ENCODE measurements at places on chromosomes 16 and 17.

DNA sequence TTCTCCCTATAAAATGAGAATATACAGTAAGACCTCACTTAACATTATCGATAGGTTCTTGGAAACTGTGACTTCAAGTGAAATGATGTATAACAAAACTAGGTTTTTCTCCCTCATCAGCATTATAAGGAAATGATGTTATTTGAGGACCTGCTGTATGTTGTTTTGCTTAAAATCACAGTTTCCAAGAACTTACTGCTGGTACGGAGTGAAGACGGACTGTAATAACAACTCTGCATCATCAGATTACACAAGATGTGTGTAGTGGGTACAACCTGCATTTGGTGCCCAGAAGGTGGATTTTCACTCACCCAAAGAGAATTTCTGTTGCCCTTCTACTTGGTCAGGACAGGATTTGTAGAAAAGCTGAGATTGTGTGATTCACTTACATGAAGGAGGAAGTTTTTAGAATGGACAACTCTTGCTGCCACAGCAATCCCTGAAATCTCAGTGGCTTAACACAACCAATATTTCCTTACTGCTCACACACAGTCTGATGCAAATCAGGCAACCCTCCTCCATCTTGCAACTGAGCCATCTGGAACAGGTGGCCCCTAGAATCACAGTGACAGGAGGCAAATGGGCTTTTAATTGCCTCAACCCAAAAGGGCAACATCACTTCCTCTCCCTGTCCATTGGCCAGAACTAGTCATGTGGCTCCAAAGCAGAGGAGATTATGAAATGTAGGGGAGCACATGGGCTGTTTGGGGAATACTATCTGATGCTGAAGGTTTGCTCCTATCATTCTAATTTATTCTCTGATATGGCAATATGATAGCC, 67.6 kb upstream of the CACNG5 start:
- DNase-seq: no peak

- DNase-seq: no peak
Observed at GRCh38 chr17:17808706-17809432, 27.9 kb downstream of the SREBF1 start.

- no peak for DNase-seq
Observed at GRCh38 chr17:61862105-61862574, 1.2 kb downstream of the BRIP1 start.

DNA sequence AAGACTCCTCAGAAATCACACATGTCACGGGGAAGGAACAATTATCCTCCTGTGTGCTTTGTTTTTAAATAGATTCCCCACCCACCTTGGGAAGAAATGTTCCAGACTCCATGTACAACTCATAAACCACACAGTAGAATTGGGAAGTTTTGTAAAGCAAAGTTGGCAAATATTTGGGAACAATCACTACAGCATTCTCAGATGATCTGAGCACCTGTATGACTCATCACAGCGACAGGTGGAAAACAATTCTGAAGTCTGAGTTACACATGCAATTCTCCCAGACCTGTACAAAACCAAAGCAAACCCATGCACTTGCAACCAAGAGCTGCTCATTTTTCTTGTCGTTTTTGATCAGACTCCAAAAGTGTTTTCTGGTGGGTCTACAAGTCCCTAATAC, 14.4 kb upstream of the MYLK3 start:
- no peak for DNase-seq

- DNase-seq: peak; percentile 67
Observed at GRCh38 chr17:78351449-78352006, 8.3 kb downstream of the SOCS3 start.

DNA sequence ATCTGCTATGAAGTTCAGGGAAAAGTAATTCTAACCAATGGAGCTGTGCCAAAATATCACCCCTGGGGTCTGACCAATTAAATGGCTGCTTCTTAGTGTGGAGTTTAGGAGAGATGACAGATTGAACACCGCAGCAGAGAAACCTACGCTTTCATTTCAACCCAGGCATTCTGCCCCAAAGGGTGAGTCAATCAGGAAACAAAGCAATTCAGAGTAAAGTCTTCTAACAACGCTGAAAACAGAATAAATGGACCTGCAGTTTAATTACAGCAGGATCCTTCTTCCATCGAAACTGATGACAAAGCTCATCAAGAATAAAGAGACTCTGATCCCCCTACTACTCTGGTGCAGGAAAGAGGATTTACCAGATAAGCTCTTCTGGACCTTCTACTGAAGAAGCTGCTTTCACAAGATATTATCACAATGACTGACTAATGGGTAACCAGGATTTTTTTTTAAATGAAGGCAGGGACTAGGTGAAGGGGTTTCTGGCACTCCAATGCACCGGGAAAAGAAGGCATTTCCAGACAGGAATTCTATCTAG, 16.7 kb downstream of the RFFL start:
- no peak for DNase-seq

DNA sequence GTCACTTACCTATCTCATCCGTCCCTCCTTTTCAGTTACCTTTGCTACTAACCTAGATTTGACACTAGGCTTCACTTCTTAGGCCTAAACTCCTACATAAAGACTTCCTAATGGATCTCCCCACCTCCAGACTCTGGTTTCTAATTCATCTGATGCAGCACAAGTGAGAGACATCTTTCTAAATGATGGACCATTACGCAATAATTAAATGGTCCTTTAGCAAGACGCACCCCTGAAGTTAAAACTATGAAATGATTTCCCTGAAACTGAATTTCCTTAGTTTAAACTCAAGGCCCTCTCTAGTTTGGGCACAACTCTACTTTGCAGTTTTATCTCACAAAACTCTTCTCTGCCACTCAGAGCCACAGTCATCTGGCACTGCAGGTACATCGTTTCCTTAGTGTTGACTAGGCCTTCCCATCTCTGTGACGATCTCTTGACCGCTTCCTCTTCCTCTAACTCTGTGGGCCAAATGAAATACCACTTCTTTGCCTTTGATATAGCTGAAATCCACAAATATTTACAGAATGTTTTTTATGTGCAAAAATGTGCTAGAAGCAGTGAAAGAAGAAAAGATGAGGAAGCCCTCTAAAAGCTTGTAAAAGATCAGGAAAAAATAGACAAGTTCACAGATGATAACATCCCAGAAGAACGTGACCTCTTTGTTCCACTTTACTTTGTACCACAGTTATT, 3.3 kb downstream of the SYNRG start:
- no peak for DNase-seq

DNA sequence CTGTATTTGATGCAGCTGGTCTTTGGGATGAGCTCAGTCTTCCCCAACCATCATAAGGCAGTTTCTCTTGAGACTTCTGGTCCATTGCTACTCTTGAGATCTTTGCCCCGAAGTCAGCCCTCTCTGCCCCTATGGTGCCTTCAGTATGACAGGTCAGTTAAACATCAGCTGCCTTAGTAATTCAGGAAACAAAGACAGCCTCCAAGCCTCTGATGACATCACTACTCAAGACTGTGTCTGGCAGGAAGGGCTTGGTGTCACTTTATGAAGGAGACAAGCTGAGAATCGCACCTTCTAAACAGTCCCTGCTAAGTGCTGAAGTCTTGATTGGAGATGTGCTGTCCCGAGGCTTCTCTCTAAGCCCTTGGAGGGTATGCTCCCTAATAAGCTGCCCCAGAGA, 104.9 kb upstream of the TBX2 start:
- no peak for DNase-seq

GRCh38 chr16:15830832-15831451, 25.9 kb downstream of the MYH11 start:
- no peak for DNase-seq

GRCh38 chr17:68641276-68642117, 40.3 kb upstream of the FAM20A start:
- DNase-seq: no peak

DNA sequence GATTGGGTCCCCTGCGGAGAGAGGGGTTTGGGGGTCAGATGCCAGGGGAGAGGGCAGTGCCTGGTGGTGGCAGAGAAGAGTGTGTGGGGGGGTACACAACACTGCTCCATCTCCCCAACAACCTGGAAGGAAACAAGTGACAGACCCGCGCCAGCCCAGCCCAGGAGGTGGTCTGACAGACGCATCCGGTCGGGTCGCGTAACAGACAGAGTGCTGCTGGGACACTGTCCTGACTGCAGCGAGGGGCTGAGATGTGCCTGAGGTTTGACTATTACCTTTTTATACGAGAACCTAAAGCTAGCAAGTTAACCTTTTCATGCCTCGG, 16.2 kb downstream of the UNC13D start:
- no peak for DNase-seq

DNA sequence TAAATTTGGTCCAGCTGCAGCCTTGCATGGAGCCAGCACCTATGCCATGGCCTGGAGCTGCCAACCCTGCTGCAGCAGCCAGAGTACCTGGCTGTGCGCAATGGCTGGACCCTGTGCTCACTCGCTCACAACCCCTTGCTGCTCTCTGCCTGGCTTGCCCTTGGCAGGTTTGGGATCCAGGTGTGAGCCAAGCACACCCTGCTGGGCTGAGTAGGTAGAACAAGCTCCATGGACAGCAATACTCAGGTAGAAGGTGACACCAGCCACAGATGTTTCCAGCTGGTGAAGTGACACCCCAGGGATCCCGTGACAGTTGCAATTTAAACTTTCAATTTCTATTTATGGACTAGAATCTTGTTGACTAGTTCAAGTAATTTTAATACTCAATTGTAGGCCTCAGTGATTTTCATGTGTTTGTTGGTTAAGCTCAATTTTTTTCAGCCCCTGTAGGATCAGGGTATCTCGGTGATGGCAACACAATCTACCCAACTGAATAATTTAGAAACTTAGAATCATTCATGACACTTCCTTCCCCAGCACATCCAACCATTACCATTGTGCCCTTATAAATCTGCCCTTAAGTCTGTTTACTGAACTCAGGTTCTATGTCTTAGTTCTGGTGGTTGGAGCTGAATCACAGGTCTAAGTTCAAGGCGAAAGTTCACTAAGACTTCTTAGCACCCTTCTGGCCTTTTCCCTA, 480.0 kb downstream of the PMP22 start:
- no peak for DNase-seq

- no peak for DNase-seq
Observed at GRCh38 chr16:12310286-12310685, 333.8 kb downstream of the SNX29 start.

DNA sequence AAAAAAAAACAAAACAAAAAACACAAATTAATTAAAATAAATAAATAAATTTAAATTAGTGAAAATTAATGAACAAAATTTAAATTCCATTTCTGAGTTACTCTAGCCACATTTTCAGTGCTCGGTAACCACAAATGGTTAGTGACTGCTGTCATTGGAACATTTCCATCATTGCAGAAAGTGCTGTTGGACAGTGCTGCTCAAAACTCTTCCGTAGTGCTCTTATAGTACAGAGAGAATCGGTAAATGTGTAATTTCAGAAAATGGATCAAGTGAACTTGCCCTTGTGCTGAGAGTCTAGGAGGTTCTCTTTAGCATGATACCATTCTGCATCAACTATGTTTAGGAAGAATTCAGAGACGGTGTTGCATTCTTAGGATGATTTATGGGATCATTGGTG, 23.7 kb downstream of the ZNRF1 start:
- no peak for DNase-seq

DNA sequence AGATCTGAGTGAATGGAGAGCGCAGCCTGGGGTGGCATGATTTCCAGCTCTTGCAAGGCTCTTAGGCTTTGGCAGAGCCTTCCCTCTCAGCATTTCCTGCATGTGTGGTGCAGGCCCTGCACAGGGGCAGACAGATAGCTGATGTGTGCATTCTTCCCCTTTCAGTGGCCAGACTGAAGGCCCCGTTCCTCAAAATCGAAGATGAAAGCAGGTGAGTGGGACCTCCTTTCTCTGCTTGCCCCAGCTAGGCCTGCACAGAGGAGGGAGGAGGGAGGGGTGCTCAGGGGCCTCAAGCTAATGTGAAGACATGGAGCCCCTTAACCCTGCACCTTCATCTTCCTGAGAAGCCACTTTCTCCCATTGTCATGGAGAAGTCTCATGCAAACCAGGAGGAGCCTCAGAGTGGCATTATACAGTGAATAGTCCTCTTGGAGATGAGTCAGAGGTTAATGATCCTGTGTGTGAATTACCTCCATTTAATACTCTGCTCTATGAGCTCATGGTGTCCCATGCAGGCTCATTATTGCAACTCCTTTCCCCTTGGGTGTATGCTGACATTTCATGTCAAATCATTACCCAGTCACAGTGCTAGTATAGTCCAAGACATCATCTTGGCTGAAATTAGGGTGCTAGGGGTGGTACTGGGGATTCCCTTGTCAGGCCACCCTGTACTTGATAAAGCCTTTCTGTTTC, 20.4 kb upstream of the ADAM11 start:
- DNase-seq: no peak

- peak; percentile 65 for DNase-seq
Observed at GRCh38 chr17:80263253-80264204, 2.9 kb downstream of the RNF213 start.

DNA sequence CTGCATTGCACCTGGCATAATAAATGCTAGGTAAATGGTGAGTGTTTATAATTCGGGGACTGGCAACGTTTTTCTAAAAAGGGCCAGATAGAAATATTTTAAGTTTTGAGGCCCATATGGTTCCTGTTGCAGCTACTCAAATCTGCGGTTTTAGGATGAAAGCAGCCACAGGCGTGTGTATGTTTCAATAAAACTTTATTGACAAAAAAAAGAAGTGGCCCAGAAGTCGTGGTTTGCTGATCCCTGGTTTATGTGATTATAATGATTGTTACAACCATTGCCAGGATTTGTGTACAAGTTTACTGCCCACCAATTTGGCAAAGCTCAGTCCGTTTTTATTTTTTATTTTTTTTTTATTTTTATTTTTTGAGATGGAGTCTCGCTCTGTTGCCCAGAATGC, 536.1 kb downstream of the XYLT1 start:
- DNase-seq: no peak

DNA sequence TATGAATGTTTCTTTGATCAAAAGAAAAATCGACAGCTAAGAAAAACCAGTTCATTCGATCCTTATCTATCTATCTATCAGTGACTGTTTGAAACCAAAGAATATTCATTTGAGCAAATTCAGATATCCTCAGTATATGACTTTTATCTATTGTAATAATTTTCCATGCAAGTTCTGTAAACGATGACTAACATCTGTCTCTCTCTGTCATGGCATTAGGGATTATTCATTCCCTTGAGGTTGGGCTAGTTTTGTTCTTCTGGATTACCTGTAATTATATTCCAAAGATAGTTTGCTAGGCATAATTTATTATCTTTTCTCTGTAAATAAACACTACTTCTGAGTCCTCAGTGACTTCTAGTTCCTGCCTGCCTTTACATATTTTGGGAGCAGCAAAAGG, 497.7 kb upstream of the CDH11 start:
- no peak for DNase-seq

Measured in thoracic aorta (tissue), 2 donors.